ENCODE measurements at places on chromosomes 11 and 22.

DNA sequence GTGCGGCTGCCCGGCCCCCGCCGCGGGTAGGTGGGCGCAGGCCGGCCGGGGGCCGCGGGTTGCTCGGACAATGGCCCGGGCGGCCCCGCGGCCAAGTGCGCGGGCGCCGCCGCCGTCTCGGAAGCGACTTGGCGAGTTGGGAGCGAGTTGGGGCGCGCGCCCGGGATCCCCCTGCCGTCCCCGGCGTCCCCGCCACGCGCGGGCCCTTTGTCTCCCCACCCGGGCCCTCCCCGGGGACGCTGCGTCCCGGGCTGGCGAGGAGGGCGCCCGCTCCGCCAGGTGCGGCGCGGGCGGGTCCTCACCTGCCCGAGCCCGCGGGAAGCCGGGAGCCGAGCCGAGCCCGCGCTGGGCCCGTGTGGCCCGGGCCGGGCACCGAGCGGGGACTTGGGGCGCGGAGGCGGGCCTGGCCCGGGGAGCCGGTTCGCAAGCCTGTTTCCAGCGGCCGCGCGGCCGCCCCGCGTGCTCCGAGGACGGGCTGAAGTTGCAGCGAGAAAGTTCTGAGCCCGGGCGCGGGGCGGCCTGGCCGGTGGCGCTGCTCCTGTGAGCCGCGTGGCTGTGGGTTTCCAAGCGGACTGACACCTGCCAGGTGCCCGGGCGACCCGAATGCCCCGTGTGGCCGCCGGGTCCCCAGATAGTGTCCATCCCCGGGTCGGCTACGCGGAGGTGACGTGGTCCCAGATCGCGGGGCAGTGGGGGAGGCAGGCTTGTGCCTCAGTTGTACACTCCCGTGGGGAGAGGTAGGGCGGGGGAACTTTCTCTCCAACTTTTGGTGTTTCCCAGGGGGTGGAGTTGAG lies 586 bp downstream of the LRP5 start:
- no peak for DNase-seq

DNA sequence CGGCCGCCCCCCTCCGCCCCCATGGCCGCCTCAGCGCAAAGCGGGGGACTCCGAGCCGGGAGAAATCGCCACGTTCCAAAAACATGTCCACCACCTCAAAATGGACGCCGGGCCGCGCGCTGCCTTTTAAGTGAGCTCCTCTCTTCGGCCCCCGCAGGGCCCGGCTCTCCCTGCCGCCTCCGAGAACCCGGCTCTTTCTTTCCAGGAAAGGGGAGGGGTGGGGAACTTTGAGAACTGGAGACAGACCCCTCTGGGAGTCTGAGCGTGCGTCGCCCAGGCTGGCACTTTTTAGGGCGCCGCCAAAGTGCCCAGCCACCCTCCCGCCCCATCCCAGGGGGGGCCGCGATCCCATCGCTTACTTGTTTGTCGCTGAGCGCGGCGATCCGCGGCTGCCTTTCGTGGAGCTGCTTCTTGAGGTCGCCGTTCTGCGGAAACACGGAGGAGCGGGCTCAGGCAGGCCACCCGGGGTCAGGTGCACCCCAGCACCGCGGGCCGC lies 1.6 kb downstream of the PHF21B start:
- DNase-seq: no peak

GRCh38 chr11:131354251-131354701 lies 16.1 kb upstream of the NTM start:
- DNase-seq: no peak

DNA sequence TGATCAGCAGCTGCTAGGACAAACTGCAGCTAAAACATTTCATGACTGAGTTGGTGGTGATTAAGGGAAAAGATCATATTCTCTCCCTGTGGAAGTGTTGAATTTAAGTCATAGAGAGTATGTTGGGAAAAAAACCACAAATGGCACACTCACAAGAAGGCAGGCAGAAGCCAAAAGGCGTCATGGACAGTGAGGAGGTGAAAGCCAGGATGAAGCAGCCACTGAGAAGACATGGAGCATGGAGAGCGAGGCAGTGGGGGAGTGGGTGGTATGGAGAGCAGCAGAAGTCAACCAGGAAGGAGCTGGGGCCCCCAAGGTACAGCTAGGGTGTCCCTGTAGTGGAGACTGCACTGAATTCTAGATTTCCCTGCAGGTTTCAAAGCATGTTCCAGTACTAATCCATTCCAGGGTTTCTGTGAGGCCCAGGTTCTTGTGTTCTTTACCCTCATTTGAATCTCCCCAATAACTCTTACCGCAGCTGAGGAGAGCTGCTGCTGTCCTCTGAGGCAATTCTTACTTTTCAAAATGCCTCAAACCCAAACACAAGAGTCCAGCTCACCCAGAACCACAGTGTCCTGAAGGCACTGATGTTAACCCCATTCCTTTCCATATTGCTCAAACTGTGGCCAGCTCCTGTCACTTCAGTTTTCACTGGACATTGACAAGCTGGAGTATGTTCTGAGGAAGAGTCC lies 191.8 kb upstream of the E2F8 start:
- DNase-seq: no peak

DNA sequence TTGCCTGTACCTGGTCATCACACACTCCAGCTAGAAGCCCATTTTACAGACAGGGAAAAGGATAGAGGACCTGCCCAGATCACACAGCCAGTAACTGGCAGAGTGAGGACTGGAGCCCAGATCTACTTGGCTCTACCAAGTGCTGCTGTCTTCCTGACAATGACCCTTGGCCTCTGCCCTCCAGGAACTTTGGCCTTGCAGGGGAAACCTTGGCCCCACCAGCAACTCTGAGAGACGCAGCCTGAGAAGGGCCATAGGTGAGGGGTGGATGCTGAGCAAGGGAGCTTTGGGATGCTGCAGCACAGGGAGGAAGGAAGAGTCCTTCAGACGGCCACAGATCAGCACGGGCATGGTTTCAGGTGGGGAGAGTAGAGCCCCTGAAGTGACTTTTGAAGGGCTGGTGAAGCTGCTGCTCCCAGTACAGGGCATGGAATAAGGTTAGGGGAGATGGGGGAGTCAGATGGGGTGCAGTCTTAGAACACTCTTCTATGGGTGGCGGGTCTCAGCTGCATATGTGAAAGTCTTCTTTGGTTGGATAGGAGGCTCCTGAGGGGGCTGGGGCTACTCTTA lies 2.0 kb upstream of the CAPN5 start:
- DNase-seq: no peak

GRCh38 chr22:24440270-24440717 lies 12.9 kb downstream of the ADORA2A start:
- no peak for DNase-seq

- no peak for DNase-seq
These were observed 46.3 kb downstream of the AMOTL1 start for GRCh38 chr11:94814272-94814976.

DNA sequence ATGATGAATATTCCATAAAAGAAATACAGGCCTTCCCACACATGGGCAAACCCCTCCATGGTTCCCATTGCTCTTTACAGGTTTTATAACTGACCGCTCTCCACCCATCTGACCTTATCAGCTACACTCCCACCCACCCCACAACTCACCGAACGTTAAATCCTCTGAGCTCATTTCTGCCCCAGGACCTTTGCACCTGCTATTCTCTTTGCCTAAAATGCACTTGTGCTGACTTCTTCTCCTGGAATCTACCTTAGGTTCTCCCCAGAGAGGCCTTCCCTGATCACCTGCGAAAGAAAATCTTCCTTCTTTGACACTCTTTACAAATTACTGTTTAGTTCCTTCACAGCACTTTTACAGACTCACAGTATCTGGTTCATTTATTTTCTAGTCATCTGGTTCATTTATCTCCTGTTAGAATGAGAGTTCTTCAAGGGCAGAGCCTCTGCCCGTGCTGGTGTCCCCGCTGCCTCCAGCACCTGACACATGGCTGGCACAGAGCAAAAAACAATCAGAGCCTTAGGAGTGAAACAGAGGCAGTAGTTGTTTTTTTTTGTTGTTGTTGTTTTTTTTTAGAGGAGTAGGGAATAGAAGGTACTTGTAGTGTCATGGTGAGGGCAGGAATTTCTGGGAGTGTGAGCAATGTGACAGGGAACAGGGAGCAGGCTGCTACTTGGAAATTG lies 21.6 kb upstream of the GRK3 start:
- no peak for DNase-seq

- no peak for DNase-seq
These were observed 217.2 kb upstream of the CADM1 start for GRCh38 chr11:115721296-115721995.

- peak; percentile 50 for DNase-seq
These were observed 346 bp downstream of the PPFIBP2 start for GRCh38 chr11:7514099-7514591.

DNA sequence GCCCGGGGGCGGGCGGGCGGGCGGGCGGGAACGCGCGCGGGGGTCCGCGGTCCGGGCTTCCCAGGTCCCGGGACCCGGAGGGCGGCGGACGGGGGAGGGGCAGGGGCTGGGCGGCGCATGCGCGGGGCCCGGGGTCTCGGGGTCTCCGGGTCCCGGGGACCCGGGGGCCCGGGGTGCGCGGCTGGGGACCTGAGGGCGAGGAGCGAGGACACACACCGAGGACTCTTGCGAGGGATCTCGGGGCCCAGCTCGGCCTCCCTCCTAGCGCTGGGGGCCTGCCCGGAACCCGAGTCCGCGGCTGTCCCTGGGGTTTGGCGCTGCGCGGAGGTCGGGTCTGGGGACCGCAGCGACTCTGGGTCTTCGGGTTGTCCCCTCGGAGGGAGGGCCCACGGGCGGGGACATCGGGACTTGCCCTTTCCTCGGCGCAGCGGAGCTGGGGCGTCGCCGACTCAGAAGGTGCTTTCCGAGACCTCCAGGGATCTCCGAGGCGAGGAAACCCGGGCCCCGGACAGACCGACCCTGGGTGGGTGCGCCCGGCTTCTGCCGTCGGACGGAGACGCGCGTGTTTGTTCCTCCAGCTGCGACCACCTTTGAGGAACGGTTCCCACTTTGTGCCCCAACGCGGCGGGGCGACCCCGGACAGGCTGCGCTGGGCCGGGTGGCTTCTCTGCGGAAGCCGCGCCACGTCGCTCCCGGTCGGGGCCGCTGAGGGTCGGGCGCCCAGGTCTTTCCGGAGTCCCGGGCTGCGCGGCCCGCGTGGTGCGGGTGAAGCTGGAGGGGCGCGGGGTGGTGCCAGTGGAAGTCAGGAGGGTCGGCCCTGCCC lies 540 bp downstream of the PPARA start:
- DNase-seq: no peak

- DNase-seq: peak; percentile 63
These were observed at the start of gene PPP6R2 for GRCh38 chr22:50342651-50343540. Gene PPP6R2, plus strand, starts transcription at chr22:50343327. Its CDS starts 50,582 bp downstream, at chr22:50393909.

- no peak for DNase-seq
These were observed 20.3 kb upstream of the NLRP6 start for GRCh38 chr11:257766-258493.

- no peak for DNase-seq
These were observed at the start of gene PDGFB for GRCh38 chr22:39244496-39245129. Gene PDGFB, minus strand, starts transcription at chr22:39244982. Its CDS starts 1,019 bp downstream, at chr22:39243963.

DNA sequence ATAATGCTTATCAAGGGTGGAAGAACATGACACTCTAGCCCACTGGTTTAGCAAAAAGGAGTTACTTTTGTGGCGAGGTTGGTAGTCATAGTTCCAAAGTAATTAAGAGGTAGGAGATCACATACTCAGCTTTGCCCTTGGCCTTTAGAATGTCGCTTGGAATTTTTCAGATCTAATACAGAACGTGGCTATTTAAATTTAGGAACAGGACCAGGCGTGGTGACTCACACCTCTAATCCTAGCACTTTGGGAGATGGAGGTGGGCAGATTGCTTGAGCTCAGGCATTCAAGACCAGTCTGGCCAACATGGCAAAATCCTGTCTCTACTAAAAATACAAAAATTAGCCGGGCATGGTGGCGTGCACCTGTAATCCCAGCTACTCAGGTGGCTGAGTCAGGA lies 26.1 kb upstream of the ZNRF3 start:
- DNase-seq: no peak

DNA sequence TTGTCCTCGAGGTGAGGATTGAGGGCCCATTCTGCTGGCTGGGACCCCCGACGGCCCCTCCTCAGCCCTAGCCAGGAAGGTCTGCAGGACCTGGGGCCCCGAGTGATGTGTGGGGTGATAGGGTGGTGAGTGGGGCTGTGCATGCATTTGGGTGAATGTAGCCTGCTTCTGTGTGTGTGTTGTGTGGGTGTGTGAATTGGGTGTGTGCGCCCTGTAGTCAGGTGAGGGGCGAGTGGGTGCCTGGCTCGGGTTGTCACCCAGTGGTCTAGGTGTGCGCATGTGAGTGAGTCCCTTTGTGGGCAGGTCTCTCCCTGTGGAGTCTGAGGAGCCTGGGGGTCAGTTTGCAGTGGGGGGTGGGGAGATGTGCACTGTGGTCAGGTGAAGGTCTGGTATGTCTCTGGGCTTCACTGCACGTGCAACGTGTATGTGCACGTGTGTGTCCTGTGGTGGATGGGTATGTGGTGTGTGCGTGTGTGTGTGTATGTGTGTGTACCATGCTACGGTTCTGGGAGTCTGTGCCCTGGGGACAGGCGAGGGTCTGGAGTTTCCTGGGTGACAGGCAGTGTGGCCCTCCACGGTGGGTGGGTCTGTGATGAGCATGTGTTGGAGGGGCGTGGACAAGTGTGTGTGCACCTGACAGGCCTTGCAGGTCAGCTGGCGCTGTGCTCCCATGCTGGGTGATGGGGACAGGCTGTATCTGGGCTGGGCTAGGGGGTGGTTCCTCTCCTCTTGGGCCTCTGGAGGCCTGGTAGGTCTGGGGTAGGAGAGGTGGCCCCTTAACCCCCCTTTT lies 1.0 kb downstream of the TMEM151A start:
- DNase-seq: no peak

DNA sequence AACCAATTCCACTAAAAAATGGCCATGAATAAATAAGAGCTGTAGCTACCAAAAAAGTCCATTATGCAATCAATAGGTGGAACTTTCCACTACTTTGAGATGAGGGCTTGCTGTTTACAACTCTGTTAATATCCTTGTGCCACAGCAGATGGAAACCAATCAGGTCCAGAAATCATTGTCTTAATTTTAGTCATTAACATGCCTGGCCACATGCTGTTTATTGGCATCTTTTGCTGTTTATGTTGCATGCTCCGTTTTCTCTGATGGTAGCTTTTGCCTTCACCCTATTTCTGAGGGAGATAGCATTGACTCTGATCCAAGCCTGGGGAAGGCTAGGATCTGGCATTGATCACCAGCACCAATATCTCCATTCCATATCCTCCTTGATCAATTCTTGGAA lies 192.9 kb upstream of the SEZ6L start:
- DNase-seq: no peak

- no peak for DNase-seq
These were observed 471 bp upstream of the TMEM184B start for GRCh38 chr22:38273135-38273826.

- DNase-seq: no peak
These were observed 362.0 kb downstream of the METTL15 start for GRCh38 chr11:28470180-28470579.

Data from substantia nigra (tissue), 51 donors.